ENCODE measurements at places on chromosomes 3 and 15.

- DNase-seq, result no peak
These were observed 229.0 kb downstream of the TLE3 start for GRCh38 chr15:69868756-69869155.

DNA sequence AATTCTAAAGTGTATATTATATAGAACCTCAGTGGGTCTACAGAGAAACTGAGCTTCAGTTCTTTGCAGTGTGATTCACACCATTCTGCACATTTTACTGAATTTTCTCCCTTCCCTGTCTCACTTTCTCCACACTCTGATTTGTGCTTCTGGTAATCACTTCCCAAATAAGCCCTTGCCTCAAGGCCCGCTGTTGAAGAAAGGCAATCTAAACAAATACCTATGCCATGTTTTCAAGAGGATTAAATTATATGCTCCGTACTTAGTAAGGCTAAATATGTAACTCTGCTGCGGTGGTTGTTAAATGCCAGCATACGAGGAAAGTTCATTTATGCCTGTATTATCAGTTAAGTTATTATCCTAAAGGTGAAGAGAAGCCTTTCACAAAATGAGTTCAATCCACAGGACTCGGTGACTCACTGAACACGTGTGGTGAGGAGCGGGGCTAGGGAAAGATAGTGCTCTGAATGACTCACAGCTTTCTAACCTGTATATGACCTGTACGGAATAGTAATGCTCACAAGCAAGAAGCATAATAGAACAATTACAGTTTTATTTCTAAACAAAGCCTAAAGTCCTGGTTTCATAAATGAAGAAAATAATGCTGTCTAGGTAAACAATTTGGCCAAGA is 25.1 kb downstream of the CNTN6 start:
- DNase-seq, result no peak

DNA sequence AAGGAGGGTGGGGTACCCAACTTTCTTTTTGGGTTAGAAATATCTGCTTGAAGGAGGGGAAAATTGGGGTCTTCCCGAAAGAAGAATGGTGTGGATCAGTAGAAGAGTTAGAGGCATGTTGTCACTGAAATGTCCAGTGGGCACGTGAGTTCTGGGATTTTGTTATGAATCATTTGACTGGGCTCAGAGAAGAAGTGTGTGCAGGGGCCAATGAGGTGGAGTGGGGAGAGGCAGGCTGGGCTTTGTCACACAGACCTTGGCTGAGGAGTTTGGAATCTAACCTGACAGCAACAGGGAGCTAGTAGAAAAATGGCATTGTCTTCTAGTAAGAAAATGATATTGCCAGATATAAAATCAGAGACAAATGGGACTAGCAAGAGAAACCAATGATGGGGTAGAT is 436.8 kb downstream of the MFSD1 start:
- DNase-seq, result no peak

GRCh38 chr15:52318729-52319500 is 23.3 kb upstream of the MYO5C start:
- DNase-seq, result no peak

GRCh38 chr15:56950979-56951378 is 32.5 kb downstream of the TCF12 start:
- DNase-seq, result no peak

- DNase-seq, result no peak
These were observed 3.2 kb downstream of the MAPKBP1 start for GRCh38 chr15:41777421-41777973.

DNA sequence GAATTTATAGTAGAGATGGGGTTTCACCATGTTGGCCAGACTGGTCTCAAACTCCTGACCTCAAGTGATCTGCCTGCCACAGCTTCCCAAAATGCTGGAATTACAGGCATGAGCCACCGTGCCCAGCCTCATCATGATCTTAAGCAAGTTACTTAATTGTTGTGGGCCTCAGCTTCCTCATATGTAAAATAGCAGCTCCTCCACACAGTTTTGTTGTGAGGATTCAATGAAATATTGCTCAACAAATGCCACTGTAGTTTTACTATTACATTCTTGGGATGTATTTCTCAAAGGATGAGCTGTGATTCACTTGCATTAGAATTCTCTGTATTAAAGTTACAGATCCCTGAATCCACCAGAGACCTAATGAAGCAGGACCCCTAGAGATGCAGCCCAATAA is 168.8 kb downstream of the ADAMTS9 start:
- DNase-seq, result no peak

GRCh38 chr3:64667887-64668581 is 19.8 kb downstream of the ADAMTS9 start:
- no peak for DNase-seq

DNA sequence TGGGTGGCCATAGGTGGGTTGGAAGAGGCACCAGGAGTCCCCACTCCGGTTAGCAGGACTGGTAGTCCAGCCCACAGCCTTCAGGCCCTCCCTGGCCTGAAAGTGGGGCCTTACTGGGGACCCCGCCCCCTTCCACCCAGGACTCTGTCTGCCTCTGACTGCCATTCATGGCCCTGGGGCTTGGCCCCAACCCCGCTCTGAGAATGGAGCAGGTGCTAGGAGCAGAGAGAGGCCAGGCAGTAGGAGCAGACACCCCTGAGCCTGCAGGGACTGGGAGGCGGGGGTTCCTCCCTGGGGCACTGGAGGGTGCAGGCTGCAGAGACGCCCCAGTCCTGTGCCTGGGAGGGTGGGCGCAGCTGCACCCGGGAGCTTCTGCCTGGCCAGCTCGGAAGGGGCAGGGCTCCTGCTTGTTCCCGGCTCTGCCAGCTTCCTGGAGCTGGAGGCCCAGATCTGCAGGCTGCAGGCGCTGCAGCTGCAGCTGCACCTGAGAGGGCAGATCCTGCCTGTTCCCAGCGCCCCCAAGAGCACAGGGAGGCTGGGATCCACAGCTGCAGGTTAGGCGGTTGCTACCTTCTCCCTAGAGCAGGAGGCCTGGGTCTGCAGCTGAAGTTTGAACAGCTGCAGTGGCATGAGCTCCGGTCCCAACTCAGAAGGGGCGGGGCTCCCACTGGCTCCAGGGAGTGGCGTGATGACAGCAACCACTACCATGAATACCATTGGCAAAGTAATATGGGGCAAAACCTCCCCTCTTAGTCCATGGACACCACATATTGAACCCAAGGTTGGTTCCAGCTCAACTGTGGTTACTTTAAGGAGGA is 194.7 kb downstream of the SQOR start:
- no peak for DNase-seq

- DNase-seq, result no peak
These were observed 21.8 kb upstream of the POU1F1 start for GRCh38 chr3:87298111-87298718.

- DNase-seq, result no peak
These were observed 69.9 kb downstream of the TNIK start for GRCh38 chr3:171390051-171390941.

GRCh38 chr3:52836986-52837385 is 2.2 kb upstream of the MUSTN1 start:
- no peak for DNase-seq

- no peak for DNase-seq
These were observed 830.3 kb downstream of the ROBO1 start for GRCh38 chr3:78937475-78937874.

- no peak for DNase-seq
These were observed 26.1 kb upstream of the GREM1 start for GRCh38 chr15:32691689-32692038.

DNA sequence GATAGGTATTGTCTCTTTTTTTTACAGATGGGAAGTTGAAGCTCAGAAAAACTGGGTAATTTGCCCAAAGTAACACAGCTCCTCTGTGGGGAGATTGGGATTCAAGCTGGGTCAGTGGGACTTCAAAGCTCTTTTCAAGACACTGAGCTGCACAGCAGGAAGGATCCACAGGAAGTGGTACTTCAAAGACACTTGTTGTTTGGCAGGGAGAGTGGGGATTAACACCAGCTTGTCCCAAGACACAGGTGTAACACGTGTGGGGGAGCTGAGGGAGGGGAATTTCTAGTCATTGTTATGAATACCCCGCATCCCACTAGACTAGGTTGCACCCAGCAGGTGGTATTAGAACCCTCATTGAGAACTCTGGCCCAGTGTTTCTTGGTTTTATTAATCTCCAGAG is 116.0 kb downstream of the FOXB1 start:
- no peak for DNase-seq

- DNase-seq, result no peak
These were observed 2.1 kb downstream of the ZFAND6 start for GRCh38 chr15:80061582-80061981.

GRCh38 chr3:174216019-174216418 is 643.1 kb upstream of the NAALADL2 start:
- DNase-seq, result no peak

- DNase-seq, result no peak
These were observed 63.8 kb downstream of the TRIM71 start for GRCh38 chr3:32881624-32882023.

DNA sequence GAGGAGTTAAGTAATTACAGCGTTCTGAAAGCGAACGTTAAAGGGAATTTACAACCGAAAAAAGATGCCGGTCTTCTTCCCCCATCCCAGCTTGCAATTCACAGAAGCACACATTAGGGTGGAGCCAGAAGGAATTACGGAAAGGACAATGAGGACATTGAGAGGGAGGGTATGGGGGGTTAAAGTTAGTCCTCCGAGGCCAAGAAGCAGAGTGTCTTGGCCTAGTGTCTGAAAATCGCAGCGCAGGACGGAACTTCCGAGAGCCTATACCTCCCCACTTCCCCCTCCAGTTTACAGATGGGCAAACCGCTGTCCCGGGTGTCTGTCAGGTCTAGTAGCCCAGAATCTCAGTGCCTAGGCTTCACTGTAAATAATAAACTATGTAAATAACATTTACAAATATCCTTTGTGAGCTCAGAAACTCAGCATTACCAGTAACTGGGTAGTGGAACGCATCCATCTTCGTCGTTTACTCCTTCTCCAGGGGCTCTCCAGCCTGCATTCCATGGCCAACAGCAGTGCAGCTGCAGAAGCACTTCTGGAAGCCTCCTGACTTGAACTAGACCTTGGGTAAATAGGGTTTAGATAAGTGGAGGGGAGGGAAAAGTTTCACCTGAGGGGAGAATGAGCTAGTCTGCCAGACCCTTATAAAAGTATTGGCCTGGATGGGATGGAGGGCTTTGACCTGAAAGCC is 922 bp downstream of the ADPRH start:
- DNase-seq, result peak; percentile 32

- DNase-seq, result no peak
These were observed 1.4 kb downstream of the PFN2 start for GRCh38 chr3:149969110-149969939.

- DNase-seq, result no peak
These were observed 136.2 kb downstream of the USP13 start for GRCh38 chr3:179788996-179789395.

DNA sequence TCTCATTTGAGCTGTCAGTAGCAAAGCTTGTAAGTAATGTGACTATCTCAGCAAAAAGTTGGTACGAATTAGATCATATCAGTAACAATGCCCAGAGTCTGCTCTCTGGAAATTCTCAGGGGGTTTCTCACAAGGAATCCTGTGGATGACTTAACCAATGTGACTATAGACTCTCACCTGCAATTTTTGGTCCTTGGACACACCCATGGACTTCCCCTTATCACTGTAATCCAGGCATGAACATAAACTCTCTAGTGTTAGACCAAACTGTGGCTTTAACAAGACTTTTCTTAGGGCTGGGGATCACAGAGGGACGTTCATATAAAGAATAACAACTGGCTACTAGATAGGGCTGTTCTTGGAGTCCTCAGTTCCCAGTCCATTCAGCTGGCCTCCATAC is 3.9 kb upstream of the ZNF80 start:
- no peak for DNase-seq

DNA sequence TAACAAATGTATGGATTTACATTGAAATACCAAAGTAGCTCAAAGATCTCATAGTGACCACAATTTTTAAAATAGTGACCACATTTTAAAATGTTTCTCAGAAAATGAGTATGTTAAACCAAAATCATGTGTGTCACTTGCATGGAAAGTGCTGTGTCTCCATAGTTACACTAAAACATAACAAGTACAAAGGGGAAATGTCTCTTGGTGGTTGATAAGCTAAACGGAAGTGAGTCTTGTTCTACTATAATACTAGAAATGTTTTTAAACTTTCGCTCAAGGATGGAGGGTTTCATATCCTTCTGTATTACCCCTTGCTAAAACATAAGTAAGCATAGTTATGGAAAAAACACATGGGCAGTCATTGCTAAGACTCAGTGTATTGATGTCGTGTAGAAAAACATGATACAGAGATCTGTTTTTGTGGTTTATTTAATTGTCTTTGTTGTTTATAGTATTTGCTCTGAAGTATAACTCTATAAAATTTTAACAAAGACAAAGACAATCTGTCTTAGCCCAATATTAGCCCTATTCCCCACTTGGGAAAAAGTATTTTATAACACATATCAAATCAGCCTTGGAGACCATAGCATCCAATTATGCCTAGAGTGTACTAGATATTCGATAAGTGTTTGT is 27.0 kb upstream of the DENND4A start:
- DNase-seq, result no peak

DNA sequence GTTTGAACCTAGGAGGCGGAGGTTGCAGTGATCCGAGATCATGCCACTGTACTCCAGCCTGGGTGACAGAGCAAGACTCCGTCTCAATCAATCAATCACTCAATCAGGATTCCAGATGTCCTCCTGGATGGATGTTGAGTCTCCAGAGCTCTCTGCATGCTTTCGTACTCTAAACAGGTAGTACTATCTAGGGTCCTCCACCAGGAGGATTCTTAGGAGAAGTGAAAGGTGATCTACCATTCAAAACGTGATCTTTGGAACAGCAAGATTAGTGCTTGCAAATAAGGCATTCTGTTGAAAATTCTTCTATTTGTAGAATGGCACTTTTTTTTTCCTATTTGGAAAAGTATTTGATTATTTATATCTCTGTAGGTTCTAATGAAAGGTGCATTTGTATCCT is 34.3 kb downstream of the CNOT10 start:
- no peak for DNase-seq

GRCh38 chr15:74873756-74874424 is 725 bp upstream of the SCAMP2 start:
- peak; percentile 49 for DNase-seq

- DNase-seq, result peak; percentile 76
These were observed at the start of gene PARP14 for GRCh38 chr3:122680475-122681283. PARP14 (plus strand) TSS chr3:122680839; CDS start chr3:122680884, 45 bp downstream.

GRCh38 chr3:120177707-120178306 is 83.6 kb upstream of the GSK3B start:
- no peak for DNase-seq

GRCh38 chr15:71677352-71677751 is 133.0 kb upstream of the NR2E3 start:
- DNase-seq, result no peak

- no peak for DNase-seq
These were observed 273.3 kb downstream of the ZNF385D start for GRCh38 chr3:21477541-21478288.

GRCh38 chr15:58669108-58669507 is 80.4 kb downstream of the ADAM10 start:
- no peak for DNase-seq

GRCh38 chr3:8301977-8302735 is 199.5 kb upstream of the LMCD1 start:
- DNase-seq, result peak; percentile 3

- no peak for DNase-seq
These were observed 58.7 kb upstream of the MYRIP start for GRCh38 chr3:39750712-39751111.

GRCh38 chr3:114450008-114450596 is 156.3 kb downstream of the TIGIT start:
- DNase-seq, result no peak

- no peak for DNase-seq
These were observed 33.9 kb upstream of the GPR160 start for GRCh38 chr3:170003881-170004356.

GRCh38 chr15:38627689-38628277 is 63.2 kb upstream of the RASGRP1 start:
- no peak for DNase-seq

- no peak for DNase-seq
These were observed 74.9 kb downstream of the FAM43A start for GRCh38 chr3:194760494-194761137.

Data from activated CD8-positive, alpha-beta T cell treated with anti-CD3 and anti-CD28 coated beads for 36 hours (primary cell).